ENCODE measurements at places on chromosomes 1 and 21. TPM values are rescaled to one million over a fixed set of nuclear protein-coding genes. Genes with fewer than 3 reads are reported as not detected.

DNA sequence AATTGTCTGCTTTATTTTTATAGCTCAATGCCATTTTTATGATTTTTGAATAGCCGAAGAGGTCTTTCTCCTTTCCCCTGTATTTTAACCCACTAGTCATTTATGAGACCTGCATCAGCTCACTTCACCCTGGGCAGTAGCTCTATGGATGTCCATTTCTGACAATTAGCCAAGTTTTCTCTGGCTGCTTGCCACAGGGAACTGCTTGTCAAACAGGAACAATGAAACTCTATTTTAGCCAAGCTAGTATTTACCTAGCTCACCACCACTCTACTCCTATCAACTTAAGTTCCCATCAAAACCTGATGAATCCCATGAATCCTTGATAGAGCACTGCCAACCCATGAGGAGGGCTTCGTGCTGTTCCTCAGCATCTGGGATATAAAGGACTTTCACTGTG, 406.7 kb downstream of the RWDD3 start:
- no peak overlapping the region for H3K4me3 ChIP-seq
- H3K36me3 ChIP-seq: no peaks in the 10 kb centered on the region
- no peaks in the 10 kb centered on the region for H3K4me1 ChIP-seq

GRCh38 chr21:35530766-35531165, 481.7 kb upstream of the RUNX1 start:
- no peak overlapping the region for H3K27ac ChIP-seq
- no peaks in the 10 kb centered on the region for H3K36me3 ChIP-seq
- H3K4me1 ChIP-seq: no peaks in the 10 kb centered on the region
- H3K4me3 ChIP-seq: no peak overlapping the region
- H3K27me3 ChIP-seq: no peaks in the 10 kb centered on the region

GRCh38 chr1:216387782-216388181, 35.5 kb downstream of the USH2A start:
- H3K4me3 ChIP-seq: no peak overlapping the region
- H3K36me3 ChIP-seq: no peaks in the 10 kb centered on the region
- no peaks in the 10 kb centered on the region for H3K27me3 ChIP-seq
- no peaks in the 10 kb centered on the region for H3K4me1 ChIP-seq

DNA sequence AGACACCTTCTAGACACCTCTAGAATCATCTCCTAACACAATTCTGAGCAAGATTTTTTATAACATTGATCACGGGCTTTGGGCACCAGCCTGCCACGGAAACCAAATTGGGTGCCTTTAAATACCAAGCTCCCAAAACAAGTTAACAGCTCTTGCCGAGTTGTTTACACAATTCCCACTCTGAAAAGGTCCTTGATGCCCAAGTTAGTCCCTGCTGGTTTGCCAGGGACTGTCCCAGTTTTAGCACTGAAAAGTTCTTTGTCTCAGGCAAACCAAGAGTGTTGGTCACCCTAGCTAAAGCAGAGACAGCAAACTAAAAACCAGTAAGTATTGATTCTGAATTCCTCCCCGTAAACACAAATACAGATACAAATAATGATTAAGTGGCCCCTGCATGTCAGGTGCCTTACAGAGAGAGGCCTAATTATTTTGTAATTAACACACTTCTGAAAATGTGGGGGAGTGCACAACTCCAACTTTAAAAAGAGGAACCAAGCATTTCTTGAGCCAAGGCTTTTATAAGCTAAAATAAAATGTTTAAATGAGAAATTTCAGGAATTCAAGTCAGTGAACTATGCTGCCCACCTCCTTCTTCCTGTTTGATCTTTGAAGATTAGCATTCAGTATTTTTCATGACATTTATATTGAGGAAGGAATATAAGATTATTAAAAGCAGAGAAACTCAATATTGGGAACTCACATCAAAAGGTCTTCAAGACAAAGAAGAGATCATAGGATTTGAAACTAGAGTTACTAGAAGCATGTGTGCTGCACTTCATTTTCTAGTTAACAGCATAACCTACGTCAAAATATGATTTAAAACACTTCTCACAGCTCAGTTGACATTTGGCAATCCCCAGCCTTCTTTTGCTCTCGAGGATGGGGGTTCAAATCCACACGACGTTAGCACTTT, 9.0 kb upstream of the UBE2U start:
- H3K27me3 ChIP-seq: no peaks in the 10 kb centered on the region
- no peak overlapping the region for H3K27ac ChIP-seq
- no peaks in the 10 kb centered on the region for H3K36me3 ChIP-seq

DNA sequence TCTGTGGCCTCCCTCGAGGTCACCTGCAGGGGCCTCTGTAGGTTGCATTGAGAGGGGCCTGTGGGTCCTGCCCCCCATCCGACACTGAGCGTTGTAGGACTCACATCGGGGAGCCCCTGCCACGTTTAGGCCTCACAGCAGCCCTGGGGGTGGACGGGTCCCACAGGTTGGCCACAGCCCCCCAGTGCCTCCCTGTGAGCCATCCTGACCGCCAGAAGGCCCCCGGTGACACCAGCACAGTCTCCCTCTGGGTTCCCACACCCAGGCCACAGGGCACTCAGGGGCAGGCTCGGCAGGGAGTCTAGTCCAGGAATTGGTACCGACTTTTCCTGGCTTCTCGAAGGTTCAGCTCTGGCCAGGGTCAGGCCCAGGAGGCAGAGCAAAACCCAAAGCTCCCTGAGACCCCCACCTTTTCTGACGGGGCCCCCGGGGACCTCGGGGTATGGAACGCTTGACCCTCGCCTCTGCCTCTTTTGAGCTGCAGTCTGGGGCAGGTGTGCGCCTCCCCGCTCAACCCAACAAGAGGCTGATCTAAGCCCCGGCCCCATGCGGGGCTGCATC, 13.9 kb upstream of the POFUT2 start:
- no peak overlapping the region for H3K27ac ChIP-seq
- no peaks in the 10 kb centered on the region for H3K4me1 ChIP-seq
- H3K27me3 ChIP-seq: peaks cover 3% of the 10 kb centered on the region
- no peak overlapping the region for H3K4me3 ChIP-seq
- no peaks in the 10 kb centered on the region for H3K36me3 ChIP-seq

GRCh38 chr1:70358921-70359564, 4.5 kb upstream of the ANKRD13C start:
- H3K27ac ChIP-seq: no peak overlapping the region
- no peaks in the 10 kb centered on the region for H3K27me3 ChIP-seq
- DNase-seq: no peak
- H3K36me3 ChIP-seq: no peaks in the 10 kb centered on the region
- no peaks in the 10 kb centered on the region for H3K4me1 ChIP-seq
- no peak overlapping the region for H3K4me3 ChIP-seq

- no peak for DNase-seq
- H3K27ac ChIP-seq: no peak overlapping the region
- H3K27me3 ChIP-seq: no peaks in the 10 kb centered on the region
- H3K4me1 ChIP-seq: no peaks in the 10 kb centered on the region
- no peaks in the 10 kb centered on the region for H3K36me3 ChIP-seq
These were observed 79.0 kb downstream of the HSPA13 start for GRCh38 chr21:14303731-14304488.

Gene IL22RA1
- 1.0 TPM for total RNA-seq

Data from prostate gland (tissue), 2 donors.